ENCODE measurements at places on chromosomes 11 and 22.

DNA sequence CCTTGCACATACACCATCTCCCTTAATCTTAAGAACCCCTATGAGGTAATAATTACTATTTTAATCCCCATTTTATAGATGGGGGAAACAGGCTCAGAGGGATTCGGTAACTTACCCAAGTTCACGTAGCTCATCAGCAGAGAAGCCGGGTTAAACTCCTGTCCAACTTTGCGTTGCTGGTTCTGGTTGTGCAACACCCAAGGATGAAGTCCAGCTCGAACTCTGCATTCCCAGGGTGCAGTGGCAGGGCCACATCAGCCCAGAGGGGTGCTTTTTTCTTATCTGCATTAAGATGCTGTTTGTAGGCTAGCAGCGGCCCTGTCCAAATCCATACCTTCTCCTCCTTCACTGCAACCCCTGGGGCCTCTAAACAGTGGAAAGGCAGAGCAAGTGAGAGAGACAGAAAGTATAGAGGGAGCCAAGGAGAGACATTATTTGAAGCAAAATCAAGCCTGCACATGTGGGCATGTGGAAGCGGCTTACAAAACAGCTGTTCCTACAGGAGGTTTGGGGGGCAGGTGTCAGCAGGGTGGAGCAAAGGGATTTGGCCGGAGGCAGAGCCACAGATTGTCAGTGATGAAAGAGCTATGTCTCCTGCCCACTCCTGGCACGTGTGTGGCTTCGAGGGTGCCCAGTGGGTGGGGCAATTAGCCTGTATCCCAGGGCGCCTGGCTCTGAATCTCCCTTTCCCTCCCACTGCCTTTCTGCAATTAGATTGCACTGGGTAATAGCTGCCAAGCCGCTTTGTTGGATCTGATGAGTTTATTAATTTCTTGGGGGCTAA is 129.5 kb upstream of the TBCEL start:
- no peak for DNase-seq

DNA sequence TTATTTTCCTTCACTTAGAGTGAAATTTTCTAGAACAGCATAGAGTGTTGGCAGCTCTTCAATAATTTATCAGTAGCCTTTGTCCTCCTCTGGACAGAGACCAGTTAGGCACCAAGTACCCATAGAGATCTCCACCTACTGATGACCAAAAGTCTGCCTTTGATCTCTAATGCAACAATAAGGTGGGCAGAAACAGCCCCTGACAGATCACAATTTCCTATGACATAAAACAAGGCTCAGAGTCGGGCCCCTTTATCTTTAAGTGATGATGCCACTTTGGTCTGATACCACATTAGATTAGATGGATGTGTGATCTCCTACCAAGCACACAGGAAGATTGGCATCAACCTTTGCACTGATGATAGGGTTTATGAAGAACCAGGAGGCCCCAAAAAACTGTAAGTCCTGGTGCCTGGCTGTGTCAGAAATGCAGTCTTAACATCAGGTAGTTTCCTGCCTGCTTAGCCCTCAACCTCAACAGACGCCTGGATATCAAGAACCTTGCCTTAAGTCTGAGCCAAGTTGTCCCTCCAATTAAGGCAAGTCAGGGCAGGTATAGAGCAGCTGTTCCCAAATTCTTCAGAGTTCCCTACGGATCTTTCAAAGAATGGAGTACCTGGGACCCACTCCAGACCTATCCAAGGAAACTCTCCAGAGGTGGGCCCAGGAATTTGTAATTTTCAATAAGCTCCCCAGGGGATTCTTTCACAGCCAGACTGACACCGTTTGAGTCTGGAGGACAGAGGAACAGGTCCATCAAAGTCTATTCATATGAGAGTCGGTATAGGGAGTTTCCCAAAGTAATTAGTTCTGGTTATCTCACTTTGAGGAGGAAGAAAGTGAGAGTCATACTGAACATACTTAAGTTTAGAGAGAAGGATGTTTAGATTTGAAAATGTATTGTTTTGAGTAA is 30.6 kb upstream of the TMPRSS4 start:
- DNase-seq: no peak

DNA sequence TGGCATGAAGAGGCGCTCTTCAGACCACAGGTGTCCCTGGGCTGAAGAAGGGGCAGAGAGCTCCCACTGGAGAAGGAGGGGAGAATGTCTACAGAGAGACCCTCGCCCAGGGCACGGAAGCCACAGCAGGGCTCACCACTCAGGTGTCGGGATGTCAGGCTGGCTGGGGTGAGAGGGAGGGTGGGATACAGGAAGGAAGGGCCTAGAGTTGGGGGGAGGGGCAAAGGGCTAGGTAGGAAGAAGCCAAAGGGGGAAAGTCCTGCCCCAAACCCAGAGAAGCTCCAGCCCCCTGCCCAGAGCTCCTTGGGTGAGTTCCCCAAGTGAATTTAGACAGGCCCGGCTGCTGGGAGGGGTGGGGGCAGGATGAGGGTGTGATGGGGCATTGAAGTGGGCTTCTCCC is 232.0 kb downstream of the CEP164 start:
- DNase-seq: no peak

GRCh38 chr11:3920148-3920852 is 64.8 kb downstream of the STIM1 start:
- DNase-seq: no peak

DNA sequence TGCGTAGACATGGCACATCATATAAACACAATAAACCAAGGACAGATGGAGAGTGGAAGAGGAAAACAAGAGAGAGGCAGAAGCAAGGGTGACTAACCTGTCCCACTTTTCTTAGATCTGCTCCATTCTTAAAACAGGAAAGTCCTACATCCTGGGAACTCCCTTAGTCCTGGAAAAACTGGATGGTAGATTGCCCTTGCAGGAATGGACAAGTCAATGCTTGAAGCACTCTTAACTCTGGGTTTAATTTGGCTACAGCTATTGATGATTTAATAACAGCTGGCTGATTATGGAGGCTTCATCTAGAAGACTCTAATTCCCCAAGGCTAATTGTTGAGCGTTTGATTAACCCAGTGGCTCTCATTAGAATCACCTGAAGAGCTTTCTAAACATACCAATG is 258.8 kb downstream of the MIAT start:
- DNase-seq: no peak

DNA sequence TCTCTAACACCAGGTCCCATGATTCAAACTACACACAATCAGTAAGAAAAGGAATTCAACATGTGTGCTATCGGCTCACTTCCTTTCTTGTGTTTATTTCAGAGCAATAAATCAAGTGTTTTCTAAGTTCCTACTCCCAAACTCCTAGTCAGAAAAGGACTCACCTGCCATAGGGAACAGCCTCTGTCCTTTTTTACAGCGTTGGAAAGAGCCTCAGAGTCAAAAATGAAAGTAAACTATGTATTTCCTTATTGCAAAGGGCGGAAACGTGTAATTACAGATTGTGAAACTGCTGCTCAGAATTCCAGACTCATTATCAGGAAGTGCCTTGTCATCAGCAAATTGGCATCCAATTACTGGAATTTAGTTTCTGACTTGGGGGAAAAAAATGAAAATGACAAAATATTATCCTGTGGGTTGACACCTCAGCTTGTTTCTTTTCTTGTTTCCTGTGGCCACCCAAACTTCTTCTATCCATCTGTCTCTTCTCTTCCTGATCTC is at the start of gene CASP4:
Gene CASP4 (minus strand): TSS at position 220 of the 501 bp plus-strand sequence. CDS start 49 bp downstream, at position 171.
- no peak for DNase-seq

DNA sequence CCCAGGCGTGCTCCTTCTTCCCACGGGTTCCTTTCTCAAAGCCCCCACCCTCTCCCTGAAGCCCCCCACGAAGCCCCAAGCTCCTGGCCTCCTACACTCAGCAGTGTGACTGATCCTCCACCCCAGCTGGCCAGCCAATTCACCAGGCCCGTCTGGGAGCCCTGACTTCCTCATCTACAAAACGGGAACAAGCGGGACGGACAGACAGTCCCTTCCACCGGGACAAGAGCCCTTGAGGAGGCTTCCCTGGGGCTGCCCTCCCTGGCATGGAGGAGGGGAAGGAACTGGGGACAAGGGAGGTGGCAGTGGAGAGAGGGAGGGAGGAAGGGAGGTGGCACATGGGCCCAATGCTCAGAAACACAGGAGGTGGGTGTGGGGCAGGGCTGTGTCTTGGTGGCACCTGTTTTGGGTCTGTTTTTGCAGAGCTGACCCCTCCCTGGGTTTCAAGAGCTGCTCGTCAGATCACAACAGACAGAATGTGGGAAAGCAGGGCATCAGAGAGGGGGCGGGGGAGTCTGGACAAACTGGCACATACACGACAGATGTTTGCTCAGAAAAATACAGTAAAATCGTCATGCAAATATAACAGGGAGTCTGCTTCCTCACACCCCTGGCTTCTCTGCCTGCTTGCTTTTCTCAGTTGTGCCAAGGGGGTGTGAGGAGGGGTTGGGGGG is 56.8 kb downstream of the ELFN2 start:
- no peak for DNase-seq

DNA sequence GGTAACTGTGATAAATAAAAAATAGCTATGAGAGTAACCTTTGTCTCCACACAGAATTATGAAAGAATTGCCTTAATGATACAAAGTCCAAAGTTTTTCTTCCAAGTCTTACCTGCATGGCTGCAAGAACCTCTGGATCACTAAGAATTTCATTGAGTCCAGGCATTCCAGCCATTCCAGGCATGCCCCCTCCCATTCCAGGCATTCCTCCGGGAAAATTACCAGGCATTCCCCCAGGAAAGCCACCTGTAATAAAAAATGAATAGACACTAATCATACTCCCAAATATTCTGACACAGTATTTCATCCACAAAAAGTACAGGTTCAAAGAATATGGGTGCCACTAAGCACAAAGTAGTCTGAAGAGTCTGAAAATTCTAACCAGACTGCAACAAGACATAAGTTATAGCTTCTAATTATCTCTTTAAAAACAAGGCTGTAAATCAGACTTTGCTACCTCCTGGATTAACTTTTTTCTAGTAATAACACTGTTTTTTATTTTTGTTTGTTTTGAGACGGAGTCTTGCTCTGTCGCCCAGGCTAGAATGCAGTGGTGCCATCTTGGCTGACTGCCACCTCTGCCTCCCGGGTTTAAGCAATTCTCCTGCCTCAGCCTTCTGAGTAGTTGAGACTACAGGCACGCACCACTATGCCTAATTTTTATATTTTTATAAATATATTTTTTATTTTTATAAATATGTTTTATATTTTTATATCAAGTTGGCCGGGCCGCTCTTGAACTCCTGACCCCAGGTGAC is 8.0 kb upstream of the SLC25A17 start:
- DNase-seq: no peak

- DNase-seq: no peak
Measured at GRCh38 chr11:110763249-110764011, 51.2 kb upstream of the ARHGAP20 start.

- no peak for DNase-seq
Measured at GRCh38 chr22:41417622-41418390, 28.8 kb downstream of the TOB2 start.

- DNase-seq: no peak
Measured at GRCh38 chr11:48036466-48036865, 56.1 kb downstream of the PTPRJ start.

GRCh38 chr11:64778223-64778472 is 194 bp downstream of the SF1 start:
- no peak for DNase-seq

- no peak for DNase-seq
Measured at GRCh38 chr22:37053310-37054055, 1.9 kb downstream of the KCTD17 start.

GRCh38 chr11:27088353-27088752 is 47.7 kb downstream of the BBOX1 start:
- no peak for DNase-seq

- DNase-seq: no peak
Measured at GRCh38 chr22:21849489-21849888, 18.0 kb downstream of the MAPK1 start.

GRCh38 chr11:57639321-57640067 is 10.2 kb downstream of the YPEL4 start:
- DNase-seq: no peak

DNA sequence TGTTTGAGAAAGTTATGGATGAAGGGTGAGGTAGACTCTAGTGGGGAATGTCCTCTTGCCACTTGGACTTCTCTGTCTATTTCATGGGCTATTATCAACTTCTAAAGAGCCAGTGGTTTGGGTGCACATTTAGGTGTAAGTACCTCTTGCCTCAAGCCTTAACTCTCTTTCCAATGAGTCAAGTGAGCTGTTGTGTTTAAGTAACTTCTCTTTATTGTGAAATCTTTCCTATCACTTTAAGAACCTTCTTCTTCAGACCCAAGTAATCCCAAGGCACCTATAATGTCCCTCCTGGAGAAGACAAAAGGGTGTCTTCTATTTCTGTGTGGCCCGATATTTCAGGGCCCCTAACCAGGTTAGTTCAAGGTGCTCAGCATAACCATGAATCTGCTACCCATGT is 90.5 kb upstream of the VPREB1 start:
- no peak for DNase-seq

GRCh38 chr22:46812034-46812605 is 49.7 kb downstream of the TBC1D22A start:
- DNase-seq: no peak

DNA sequence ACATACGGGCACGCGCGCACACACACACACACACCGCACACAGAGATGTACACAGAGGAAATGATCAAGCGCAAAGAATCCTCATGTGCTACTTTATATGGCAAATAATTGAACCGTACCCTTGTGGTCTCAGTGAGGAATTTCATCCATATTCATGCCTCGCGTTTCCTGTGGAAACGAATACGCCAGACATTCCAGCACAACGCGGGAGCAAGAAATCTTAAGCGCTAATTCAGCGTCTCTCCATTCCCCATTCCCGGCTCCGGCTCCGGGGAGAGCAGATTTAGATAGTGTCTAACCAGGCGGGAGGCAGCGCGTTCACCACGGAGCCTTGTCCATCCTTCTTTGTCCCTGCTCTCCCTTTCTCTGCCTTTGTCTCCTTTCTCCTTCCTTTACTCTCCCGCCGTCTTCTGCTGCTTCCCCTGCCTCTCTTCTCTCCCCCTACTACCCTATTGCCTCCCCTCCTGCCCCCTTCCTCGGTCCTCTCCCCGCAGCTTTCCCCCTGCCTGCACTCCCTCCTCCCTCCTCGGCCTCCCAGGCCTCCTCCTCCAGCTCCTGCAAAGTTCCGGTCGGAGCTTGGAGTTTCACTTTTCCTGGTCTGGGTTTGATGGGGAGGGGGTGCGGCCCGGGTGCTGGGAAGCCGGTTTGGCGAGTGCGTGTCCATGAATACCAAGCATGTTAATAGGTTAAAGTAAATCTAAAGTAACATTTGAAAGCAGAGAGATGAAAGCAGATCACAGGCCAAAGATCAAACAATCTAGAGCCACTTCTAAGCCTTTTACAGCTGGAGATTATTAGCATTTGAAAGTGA is 579.3 kb downstream of the BUD13 start:
- no peak for DNase-seq

DNA sequence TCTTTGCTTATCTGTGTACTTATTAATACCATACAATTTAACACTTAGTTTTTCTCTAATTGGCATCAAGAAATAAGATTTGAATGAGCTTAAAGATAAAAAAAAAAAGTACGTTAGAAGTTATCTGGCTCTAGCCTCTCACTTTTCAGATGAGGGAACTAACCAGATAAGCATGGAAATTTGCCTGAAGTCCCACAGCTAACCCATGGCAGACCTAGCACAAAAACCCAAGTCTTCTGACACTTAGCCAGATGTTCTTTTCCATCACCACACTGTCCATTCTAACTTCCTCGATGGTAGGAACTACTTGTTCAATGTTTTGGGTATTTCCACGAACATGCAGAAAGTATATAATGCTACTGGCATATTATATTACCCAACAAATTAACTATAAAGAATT is 7.4 kb upstream of the SOX6 start:
- DNase-seq: no peak

- no peak for DNase-seq
Measured at GRCh38 chr11:18737642-18738041, 11.7 kb upstream of the IGSF22 start.

Data from activated CD8-positive, alpha-beta memory T cell treated with anti-CD3 and anti-CD28 coated beads for 48 hours (primary cell).